ENCODE measurements at places on chromosomes 3 and 15. TPM values are rescaled to one million over a fixed set of nuclear protein-coding genes. Genes with fewer than 3 reads are reported as not detected.

Gene MYRIP
- not detected for total RNA-seq

Gene GOLGA6L7
- not detected for total RNA-seq

Gene MKRN3
- 2.8 TPM for total RNA-seq

Gene ISL2
- 3.9 TPM for total RNA-seq

Gene SYNPR
- not detected for total RNA-seq

Gene TWF2
- total RNA-seq = 71.2 TPM

Gene PLIN1
- 0.06 TPM for total RNA-seq

Gene GNAT1
- 0.09 TPM for total RNA-seq

Gene NDUFB4
- total RNA-seq = 210 TPM

Gene NR1I2
- total RNA-seq = not detected

Gene FETUB
- total RNA-seq = 0.12 TPM

Gene ECE2
- total RNA-seq = not detected

Gene NUDT16
- total RNA-seq = 6.7 TPM

Gene C3orf18
- 2.3 TPM for total RNA-seq

Gene ESYT3
- total RNA-seq = 0.93 TPM

Gene PSMD2
- total RNA-seq = 341 TPM

Gene FANCD2OS
- not detected for total RNA-seq

Gene UCN2
- 14.2 TPM for total RNA-seq

Gene CISH
- 0.48 TPM for total RNA-seq

Gene BNC1
- total RNA-seq = 0.49 TPM

Gene HGD
- total RNA-seq = 13.9 TPM

Gene LNP1
- 0.88 TPM for total RNA-seq
